ENCODE measurements at places on chromosomes 1 and 21.

- DNase-seq, result no peak
These were observed 13.0 kb upstream of the MMEL1 start for GRCh38 chr1:2645776-2646175.

DNA sequence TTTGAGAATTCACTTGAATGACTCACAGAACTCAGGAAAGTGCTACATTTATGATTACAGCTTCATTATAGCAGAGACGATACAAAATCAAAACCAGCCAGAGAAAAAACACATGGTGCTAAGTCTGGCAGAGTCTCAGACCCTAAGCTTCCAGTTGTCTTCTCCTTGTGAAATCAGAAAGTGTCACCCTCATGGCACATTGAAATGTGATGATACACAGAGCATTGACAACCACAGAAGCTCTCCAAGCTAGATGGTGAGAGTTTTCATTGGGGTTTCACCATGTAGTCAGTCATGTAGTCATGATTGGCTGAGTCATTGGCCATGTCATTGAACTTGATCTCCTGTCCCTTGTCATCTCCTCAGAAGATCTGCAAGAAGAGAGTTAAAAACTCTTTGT lies 526.6 kb downstream of the MRPL39 start:
- DNase-seq, result no peak

- DNase-seq, result no peak
These were observed 148.2 kb upstream of the KLHDC7A start for GRCh38 chr1:18332576-18332975.

GRCh38 chr1:21263052-21263429 lies 27.2 kb downstream of the ECE1 start:
- no peak for DNase-seq

DNA sequence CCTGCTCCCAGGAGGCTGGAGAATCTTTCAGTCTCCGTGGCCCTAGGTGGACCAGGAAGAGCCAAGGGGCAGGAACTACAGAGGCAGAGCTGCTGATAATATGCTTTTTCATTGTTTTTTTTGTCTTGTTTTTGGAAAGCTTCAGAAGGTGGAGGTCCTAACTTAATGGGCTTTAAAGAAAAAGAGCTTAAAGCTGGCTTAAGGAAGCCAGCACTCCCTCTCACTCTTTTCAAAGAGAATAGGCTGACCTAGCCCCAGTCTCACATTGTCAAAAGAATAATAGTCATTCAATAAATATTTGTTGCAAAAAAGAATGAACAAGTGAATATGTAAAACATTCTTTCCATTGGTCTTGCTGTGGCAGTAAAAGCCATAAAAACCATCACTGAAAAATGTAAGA lies 61.0 kb upstream of the RRP15 start:
- DNase-seq, result no peak

All from non-pigmented ciliary epithelial cell (primary cell).